IPS DF 19.7 (cell line): ENCODE measurements at places on chromosomes 1 and 21.

GRCh38 chr1:248858096-248858890 is 592 bp downstream of the ZNF692 start:
- DNase-seq = no peak

DNA sequence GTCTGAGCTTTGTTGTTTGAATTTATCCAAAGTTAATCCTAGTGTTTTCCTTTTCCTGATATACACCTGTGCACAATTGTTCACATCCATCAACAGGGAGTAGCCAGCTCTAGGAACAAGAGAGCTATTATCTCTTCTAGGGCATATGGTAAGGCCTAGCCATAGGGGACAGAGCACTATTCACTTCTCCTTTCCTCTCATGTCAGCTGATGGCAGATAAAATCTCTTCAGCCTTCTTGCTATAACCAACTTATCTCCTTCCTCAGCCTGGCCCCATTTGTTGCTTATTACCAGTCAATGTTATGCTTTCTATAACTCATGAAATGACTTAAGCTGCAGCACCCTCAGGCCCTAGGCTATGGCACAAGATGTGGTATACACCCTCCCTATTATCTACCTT is 38.9 kb downstream of the PATJ start:
- DNase-seq = no peak

- DNase-seq = no peak
Measured at GRCh38 chr1:40045766-40046165, 5.2 kb downstream of the CAP1 start.

DNA sequence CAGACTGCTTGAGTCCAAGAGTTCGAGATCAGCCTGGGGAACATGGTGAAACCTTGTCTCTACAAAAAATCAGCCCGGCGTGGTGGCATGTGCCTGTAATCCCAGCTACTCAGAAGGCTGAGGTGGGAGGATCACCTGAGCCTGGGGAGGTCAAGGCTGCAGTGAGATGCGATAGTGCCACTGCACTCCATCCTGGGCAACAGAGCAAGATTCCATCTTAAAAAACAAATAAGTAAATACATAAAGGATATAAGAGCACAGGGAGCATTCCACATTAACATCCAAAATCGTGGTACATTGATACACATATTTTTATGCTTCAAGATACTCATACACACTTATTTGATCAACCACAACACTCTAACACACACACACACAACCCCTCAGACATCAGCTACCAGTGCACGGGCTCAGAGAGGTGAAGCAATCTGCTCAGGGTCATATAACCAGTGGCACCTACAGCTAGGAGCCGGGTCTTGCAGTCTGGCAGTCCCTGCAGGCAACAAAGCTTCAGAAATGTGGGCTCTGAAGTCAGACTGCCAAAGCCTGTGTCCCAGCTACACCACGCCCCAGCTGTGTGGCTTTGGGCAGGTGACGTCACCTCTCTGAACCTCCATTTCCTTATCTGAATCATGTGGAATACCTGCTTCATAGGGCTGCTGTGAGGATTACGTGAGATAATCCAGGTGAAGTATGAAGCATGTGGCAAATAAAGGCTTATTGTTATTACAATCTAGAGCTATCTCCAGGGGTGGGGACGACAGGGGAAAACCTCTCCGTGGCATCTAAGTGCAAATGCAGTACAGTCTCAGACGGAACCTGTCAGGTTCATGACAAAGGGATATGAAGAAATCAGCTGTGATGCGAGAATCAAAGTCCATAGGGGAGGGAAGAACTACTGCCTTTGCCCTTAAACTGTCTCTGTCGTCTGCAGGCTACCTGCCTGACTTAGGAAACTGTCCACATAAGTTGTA is 4.8 kb upstream of the CRYBG2 start:
- DNase-seq = no peak

DNA sequence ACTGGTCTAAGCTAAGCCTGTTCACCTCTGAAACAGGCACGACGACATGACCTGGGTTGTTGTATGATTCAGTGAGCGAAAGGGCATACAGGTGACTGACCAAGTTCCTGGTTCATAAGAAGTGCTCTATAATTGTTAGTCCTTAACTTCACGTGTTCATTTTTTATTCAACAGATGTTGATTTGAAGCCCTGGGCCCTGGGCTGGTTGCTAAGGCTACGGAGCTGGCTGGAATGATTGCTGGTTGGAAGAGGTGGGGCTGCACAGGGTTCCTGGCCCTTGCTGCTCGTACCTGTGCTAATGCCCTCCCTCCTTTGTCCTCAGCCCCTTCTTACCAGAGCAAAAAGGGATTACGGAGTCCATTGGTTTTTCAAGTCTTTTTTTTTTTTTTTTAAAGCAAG is 111.3 kb upstream of the CSF3R start:
- DNase-seq = no peak

DNA sequence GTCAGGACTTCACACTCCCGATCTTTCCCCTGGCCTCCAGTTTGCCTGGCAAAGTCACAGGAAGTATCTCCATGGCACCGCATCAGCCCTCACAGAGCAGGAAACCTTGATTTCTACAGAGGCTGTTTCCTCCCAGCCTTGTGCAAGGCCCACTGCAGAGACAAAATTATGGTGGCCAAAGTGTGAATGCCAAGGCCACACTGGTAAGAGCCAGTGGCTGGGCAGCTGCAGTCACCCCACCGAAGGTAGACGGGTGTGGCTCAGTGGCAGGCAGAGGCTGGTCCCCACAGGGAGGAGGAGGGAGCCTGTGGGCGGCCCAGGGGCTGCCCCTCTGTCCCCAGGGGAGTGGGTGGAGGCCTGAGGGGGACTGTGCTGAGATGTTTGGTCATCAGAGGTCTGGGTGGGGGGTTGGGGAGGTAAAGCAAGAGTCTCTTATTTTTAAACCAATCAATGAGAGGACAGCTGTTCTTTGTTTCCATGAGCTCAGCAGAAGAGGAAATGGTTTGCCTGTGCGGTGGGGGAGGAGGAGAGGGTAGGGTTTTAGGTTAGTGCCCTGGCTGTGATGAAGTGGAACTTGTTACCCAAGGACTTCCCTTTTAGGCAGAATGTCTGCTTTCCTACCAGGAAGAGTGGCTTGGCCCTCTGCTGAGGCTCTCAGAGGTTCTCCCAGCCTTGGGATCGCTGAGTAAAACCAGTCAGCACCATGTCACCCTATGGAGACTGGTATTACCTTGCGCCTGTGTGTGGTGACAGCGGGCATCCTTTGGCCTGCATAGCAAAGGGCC is 18.0 kb upstream of the BTG2 start:
- no peak for DNase-seq

GRCh38 chr1:107523736-107524135 is 382.9 kb downstream of the NTNG1 start:
- no peak for DNase-seq

DNA sequence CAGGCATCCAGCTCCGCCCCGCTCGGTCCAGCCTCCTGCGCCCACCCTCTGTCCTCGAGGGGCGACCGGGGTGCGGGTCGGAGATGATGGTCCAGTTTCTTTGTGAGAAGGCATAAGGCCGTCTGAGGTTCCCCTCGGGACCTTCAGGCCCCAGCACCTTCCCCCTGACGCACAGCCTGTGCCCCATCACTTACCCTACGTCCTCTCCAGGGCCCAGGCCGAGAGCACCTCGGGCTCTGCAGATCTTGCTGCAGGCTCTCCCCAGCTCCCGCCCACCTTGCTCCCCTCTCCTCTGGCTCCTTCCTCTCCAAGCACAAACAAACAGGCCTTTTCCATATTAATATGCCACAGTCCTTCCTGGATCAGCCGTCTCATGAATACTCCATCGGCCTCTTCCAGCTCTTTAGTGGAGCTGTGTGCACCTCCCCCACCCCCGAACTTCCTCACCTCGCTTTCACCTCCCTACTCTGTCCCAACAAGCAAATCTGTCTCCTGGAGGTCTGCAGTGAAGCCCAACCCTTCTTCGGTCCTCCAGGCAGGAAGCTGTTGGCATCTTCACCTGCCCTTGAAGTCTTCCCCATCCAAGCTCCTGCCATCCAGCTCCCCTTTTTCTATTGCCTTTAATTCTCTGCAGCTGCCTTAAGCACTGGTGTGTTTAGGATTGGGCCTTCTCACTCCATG is 448 bp upstream of the COL9A2 start:
- DNase-seq = no peak

DNA sequence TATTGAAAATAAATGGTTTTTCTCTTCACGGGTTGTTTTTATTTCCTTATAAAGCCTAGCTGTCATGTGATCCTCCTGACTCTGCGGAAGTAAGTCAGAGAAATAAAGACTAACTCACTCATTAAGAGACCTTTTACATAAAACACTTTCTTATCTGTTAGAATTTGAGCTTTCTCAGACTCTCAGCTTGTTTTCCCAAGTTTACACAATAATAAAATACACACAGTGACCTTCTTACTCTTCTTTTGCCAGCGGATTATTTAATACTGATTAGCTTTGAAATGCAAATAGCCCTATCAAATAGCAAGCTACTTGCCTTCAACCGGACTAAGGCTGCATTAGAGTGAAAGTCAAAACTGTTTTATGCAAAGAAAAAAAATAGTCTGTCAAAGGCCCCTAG is 45.5 kb upstream of the CXADR start:
- no peak for DNase-seq

GRCh38 chr1:233661376-233662159 is 47.7 kb downstream of the KCNK1 start:
- DNase-seq = no peak
